Activated naive CD4-positive, alpha-beta T cell treated with anti-CD3 and anti-CD28 coated beads, Interleukin-2, amount 10 ng/mL, durations not matched to agents 7 days and 5 days (primary cell): ENCODE measurements at places on chromosomes 16 and 17.

DNA sequence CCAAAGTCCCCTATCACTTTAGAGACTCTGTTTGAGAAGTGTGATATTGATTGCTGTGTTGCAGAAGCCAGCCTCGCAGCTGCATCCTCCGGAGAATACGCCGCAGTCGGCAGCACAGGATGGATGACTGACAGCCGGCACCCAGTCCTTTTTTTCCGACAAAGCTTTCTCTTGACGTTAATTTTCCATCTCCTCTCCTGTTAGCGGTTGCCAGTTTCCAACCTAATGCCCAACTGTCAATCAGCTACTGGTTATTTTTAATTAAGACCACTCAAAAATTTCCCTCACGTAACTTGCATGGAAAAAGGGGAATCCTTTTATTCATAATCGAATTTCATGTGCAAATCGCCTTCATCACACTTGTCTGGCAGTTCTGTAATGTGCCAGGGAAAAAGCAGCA is 953.9 kb downstream of the CDH11 start:
- no peak for DNase-seq

- DNase-seq: peak; percentile 64
Measured at GRCh38 chr17:1203111-1203966, 23.6 kb upstream of the ABR start.

DNA sequence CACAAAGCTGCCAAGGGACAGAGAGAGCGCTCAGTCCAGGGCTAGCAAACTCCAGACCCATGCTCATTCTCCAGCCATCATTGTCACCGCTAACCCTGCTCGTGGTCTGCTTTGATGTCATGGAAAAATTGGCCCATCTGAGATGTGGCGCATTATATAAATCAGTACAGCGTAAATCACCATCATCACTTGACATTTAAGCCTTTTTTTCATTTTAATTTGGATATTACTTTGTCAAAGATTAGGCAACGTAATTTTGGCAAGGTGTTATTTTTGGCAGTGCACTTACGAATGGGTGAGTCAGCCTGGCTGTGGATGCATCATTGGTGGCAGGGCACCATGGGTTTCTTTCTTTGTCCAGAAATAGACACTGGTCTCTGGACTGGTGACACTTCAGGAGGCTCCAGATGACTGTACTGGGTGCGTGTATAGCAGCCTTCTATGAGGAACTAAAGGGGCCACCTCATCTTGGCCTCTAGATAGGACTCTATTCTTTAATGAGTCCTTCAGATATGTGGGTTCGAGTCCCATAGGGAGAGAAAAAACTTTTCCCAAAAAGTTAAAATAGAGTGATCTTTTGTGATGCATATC is 166.3 kb downstream of the MSI2 start:
- no peak for DNase-seq

GRCh38 chr16:3525951-3526350 is 25.1 kb downstream of the CLUAP1 start:
- DNase-seq: no peak

DNA sequence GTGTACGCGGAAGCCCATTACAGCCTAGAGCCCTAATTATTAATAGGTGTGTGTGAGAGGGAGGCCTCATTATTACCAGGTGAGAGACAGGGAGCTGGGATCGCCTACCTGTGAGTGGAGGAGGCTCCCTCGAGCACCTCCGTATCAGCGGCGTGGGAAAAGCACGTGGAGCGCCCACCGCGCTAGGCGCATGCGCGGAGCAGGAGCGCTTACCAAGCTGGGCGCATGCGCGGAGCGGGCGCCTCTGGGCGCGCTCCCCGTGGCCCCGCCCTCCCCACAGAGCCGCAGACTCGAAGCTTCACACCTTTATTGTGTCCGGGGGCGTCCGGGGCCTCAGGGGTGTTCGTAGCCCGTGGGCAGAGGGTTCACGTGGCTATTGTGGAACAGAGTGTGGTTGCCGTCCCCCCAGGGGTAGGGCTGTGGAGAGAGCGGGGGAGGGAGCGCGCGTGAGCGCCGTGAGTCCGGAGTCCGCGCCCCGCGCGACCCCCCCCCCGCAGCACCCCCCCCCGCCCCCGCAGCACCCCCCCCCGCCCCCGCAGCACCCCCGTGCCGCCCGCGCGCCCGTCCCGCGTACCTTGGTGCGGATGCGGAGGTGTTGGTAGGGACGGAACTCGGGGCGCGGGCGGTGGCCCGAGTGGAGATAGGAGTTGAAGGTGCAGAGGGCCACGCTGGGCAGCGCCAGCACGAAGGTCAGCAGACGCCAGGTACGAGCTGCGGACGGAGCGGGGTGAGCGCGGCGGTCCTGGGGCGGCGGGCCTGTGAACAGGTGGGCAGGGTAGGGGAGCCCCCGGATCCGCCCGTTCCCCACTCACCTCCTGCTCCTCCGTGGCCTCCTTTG is 500 bp downstream of the COX6A2 start:
- peak; percentile 68 for DNase-seq

- no peak for DNase-seq
Measured at GRCh38 chr17:74525781-74526288, 5.4 kb downstream of the CD300LB start.

DNA sequence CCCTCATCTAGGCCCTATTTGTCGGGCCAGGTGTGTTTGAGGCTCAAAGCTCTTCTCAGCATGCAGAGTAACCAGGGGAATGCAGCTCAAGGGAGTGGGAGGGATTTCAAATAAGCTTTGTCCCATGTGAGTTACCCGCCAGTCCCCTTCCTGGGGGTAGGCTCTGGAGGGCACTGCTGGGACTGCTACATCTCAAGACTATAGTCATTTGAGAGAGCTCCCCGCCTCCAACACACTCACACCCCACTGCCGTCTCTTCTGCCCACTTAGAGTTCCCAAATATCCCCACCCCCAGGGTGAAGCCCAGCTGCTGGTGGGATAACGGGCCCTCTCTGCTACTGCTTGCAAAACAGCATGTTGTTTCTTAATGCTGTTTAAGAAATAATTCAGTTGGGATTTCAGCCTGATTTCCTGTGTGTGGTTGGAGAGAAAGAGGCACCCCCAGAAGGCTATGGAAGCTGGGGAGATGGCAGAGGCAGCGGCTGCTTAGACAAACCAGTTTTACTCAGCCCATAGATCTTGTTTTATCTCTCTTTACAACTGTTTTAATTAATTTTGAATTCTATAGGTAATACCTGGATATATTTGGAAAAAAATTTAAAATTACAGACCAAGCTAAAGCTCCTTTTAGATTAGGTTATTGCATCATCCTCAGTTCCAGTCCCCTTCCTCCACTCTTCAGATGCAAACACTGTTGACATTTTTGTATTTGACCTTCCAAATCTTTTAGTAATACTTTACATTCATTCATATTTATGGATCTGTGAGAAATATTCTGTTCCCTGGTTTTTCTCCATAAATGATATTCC is 4.1 kb upstream of the MPO start:
- DNase-seq: no peak

DNA sequence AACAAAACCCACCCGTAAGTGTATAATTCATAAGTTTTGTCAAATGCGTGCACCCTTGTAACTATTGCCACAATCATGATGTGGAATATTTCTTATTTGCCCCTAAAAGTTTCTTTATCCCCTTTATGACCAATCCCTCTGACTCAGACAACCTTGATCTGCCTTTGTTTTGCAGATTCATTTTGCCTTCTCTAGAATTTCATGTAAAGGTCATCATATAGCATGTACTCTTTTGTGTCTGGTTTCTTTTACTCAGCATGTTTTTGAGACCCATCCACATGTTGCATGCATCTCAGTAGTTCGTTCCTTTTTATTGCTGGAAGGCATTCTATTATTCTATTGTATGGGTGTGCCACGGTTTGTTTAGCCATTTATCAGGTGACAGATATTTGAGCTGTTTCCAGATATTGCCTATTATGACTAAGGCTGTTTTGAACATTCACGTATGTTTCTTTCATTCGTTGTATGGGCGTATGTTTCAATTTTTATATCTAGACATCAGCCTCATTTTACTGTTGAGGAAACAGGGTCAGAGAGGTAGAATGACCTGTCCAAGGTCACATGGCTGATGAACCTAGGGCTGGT is 192.4 kb downstream of the RAB11FIP4 start:
- no peak for DNase-seq

DNA sequence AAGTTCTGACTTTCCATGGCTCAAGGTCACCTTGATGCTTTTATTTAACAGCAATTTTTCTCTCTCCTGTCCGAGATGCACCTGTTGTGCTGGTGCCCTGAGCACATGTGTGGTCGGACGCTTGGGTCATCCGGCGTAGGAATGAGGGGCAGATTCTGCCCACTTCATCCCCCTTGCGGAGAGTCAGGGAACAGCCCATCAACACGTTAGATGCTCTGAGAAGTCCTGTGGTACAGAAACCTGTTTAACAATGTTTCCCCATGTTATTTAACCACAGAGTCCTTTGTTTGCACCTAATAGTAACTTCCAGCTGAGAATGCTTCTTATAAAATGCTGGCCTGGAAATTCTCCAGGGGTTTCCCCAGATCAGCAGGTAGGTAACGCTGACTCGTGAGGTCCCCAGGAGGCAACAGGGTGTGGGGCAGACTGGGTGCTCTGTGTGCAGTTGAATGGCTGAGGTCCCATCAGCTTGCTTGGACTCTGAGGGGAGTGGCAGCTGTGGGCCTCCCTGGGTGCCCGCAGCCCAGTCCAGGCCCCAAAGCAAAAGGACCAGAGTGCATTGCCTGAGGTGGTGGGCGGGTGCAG is 17.8 kb downstream of the DOC2B start:
- DNase-seq: no peak

DNA sequence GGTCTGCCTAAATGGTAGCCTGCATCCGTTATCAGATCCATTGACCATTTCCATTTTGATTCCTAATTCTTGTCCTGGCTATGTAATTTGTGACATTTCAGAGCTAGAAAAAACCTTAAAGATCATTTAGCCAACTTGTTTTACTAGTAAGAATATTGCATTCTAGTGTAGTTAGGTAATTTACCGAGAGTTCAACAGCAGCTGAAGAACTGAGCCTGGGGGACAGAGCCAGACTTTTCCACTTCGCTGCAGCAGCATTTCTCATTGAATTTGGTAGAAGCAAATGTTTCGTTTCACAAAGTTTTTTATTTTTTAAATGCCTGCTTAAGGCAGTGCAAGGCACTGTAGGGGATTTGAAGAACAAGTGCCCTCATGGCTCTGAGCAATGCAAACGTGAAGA is 59.2 kb upstream of the MARCHF10 start:
- DNase-seq: no peak

DNA sequence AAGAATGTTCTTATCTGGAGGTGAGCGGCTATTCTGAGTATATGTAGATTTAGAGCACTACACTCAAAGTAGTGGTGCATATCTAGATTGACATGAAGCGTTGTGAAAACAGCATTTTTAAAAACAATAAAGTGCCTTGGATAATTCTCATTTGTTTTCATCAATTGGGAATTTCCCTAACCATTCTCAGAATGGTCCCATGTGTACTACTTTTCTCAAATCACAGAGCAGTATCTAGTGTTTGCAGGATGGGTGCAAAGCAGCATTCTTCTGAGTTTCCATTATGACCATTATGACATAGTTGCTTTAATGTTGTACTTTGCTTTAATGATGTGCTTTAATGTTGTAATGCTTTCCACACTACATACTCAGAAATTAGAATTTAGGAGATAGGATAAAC is 16.2 kb upstream of the BCAS3 start:
- DNase-seq: no peak

DNA sequence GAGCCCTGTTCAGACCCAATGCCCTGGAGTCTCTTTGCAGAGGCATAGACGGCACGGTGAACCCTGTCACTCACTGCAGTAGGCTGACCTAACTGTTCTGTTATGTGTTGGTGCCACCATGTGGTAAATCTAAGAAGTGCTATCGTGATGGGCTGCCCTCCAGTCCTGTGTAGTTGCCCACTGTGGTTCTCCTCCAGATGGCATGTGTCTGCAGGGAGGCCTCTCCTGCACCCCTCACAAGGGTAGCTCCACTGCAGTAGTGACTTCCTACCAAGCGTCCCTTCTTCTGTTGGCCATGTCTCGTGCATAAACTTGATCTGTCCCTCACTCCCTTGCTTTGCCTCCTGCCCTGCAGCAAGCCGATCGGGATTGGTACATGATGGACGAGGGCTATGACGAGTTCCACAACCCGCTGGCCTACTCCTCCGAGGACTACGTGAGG is 5.8 kb downstream of the DHX38 start:
- DNase-seq: peak; percentile 68

GRCh38 chr16:2086812-2087747 is 39.3 kb downstream of the TSC2 start:
- DNase-seq: no peak

- peak; percentile 37 for DNase-seq
Measured at GRCh38 chr16:11681556-11681955, 13.3 kb downstream of the SNN start.

GRCh38 chr17:76684756-76685155 is 26.0 kb downstream of the MXRA7 start:
- no peak for DNase-seq

DNA sequence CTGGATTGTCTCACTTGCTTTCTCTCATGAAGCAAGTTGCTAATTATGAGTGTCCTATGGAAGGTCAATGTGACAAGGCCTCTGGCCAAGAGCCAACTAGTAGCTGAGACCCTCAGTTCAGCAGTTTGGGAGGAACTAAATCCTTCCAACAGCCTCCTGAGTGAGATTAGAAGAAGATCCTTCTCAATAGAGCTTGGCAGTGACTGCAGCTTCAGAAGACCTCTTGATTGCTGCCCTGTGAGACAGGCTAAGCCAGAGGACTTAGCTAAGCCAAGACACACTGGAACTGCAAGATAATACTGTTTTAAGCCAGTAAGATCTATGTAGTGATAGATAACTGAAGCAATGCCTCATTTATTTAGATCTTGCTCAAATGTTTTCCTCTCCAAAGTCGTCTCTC is 34.3 kb downstream of the PCTP start:
- no peak for DNase-seq

DNA sequence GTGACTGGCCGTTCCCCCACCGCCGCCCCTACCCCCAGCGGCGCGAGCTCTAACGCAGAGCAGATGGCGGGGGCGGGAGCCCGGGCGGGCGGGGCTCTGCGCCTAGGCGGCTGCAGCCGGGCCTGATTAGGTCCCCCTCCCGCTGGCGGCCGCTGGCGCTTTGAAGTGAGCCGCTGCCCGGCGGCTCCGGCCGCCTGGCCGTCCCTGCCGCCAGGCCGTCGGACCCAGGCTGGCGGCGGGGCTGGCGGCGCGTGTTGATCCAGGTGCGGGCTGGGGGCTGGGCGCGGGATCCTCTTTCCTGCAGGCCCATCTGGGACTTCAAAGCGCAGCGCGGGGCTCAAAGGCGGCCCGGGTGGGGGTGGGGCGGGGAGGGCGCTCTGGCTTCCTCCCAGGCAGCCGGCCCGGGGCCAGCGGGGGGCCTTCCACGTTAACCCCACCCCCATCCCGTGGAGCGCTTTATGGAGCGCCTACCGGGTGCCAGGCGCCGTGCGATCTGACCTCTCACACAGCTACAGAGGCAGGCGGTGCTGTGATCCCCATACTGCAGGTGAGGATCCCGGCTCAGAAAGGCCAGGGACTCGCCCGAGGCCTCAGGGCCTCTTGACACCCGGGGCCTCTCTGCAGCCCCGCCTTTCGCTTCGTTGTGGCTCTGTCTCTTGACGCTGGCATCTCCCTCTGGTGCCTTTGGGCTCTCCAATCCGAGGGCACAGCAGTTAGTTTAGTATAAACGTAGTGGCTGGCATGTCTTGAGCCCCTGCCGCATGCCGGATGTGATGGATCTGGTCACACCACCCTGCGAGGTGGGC is 80.0 kb upstream of the NKD1 start:
- peak; percentile 23 for DNase-seq
